D721Med (cell line): ENCODE measurements at places on chromosomes 6 and 20.

GRCh38 chr6:8075185-8075584 lies 11.0 kb upstream of the BLOC1S5 start:
- no peak for DNase-seq

DNA sequence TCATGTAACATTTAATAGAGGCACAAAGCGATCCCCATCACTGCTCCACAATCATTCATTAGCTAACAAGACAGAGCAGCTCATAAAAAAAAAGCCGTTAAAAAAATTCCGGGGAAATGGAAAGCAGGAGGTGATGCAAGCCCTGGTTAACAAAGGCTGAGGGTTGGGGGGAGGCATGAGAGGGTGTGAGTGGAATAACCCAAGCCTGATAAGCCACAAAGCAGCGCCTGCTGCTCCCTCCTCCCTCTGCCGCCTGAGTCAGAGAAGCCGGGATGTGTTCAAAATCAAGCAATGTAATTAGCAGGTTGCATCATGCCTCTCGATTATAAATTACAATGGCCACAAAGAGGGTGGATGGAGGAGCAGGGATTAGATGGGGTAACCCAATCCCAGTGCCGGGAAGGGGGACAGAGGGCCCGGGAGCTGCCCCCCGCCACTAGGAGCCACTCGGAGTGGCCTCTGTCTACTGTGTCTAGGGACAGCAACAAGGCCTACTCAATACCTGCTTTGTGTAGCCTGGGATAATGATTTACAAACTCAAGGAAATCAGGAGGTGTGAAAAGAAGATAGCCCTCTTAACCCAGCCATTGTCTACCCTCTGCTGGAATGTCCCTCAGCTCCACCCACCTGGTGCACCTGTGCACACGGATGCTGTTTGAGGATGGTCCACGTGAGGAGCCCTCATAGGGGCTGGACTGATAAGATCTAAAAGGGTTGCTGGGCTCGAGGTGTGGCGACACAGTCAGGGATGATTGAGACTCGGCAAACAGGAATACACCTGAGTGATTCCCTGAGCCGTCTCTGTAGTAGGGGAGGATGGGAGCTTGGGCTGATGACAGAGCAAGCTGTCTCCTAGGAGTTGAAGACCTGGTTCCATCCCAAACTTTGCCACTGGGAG lies 156.9 kb downstream of the VEGFA start:
- no peak for DNase-seq

GRCh38 chr6:7155871-7156579 lies 48.3 kb downstream of the RREB1 start:
- no peak for DNase-seq

GRCh38 chr6:27812805-27813492 lies 99.2 kb downstream of the OR2B2 start:
- DNase-seq = no peak

DNA sequence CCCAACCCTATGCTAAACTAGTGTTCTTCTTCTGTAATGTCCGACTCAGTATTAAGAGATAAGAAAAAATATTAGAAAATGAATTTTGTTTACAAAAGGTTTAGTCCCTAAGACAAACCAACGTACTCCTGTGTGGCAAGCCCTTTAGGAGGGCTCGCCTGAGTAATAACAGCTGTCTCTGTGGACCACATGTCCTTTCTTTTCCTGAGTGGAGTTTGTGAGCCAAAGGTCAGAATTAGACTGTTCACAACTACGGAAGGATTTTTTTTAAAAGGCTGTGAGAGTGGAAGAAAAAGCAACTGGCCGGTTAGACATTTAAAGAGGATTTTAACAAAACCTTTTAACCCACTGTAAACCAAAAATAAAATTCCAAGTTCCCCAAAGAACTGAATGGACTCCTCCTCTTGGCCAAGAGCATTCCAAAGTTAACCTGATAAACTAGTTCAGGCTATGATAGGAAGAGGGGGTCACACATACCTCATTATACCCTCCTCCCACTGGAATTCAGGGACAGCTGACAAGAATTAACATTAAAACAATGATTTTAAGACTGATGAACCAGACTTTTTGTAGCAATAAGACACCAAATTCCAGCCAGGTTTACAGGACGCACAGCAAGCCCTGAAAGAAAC lies 43.5 kb downstream of the FAM184A start:
- no peak for DNase-seq

GRCh38 chr20:48719598-48720255 lies 108.1 kb downstream of the PREX1 start:
- DNase-seq = no peak

DNA sequence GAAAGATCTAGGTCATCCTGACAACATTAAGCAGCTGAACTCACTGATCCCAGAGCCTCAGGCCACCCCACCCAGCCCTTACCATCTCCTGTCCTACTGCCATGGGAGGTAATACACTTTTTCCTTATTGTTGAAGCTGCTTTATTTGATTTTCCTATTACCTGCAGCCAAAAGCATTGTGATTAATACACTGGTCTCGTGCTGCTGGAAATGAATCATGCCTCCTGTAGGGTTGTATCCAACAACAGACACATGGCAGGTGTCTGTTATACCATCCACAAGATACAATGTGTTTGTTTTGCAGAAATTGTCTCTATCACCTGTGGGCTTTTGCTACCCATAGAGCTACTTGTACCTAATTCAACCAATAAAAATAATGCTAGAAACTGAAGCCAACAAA lies 34.2 kb downstream of the MYLIP start:
- DNase-seq = no peak

GRCh38 chr6:166365221-166365620 lies 17.5 kb downstream of the MPC1 start:
- DNase-seq = no peak

GRCh38 chr20:51426718-51427650 lies 115.5 kb downstream of the NFATC2 start:
- no peak for DNase-seq

DNA sequence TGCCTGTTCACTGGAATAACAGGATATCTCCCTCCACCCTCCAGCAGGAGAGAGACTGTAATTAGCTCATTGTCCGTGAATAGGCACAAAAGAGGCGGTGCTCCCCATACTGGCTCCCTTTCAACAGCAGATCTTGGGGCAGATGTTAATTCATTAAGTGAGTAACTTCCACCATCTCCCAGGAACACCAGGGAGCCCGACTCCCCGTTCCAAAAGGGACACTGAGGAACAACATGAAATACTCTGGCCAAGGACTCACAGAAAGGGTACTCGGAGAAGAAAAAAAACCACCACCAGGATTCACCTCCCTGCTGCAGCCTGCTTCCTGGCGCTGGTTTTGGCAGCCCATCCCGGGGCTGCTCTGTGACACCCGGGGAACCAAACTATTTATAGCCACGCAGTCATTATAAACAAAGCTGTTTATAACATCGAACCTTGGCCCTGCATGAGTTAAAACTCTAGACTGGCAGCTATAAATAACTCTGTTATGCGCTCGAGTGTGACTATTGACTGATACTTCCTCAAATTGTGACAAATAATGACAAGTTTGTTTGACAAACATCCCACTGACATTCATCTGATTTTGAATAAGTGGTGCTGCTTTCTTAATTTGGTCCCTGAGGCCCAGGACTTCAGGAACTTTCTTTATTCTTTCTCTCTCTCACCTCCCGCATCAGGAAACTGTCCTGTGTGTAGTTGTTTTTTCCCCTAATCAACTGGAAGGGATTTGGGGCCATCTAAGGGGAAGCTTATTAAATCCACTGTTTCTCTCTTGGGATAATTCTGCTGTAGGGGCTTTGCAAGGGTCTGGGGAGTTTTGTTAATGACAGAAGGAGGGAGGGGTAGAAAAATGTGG lies 521.6 kb downstream of the CD83 start:
- DNase-seq = no peak

DNA sequence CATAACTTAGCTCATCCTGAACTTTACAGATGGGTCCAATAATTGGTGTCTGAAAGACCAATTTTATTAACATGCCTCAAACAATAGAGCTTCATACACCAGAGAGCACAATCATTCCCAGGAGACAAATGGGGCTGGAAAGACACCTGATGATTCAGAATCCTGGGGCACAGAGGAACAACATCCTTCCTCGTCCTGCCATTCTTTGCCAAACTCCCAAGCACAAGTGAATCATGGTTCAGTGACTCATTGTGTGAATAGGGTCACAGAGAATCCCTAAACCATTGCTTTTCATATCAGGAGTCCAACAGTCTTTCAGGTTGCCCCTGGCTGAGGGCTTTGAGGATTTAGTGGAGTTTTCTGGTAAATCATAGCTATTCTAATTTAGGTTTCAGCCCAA lies 266.4 kb upstream of the BMP2 start:
- DNase-seq = no peak

DNA sequence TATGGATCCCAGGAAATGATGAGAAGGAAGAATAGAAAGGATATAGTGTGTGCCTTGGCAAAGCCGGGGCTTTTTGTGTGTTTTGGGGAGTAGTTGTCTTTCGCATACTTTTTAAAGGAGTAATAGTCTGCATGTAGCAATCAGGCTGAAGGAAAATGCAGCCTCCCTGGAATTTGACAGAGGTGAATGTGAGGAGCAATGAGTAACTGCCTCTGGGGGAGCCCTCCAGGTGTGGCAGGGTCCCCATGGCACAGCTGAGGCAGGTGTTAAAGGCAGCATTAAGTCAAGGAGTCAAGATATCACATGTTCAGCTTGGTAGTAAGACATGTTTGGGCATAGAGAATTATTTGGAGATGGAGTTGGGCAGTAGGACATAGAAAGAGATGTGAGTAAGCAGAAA lies 203.1 kb downstream of the C6orf118 start:
- DNase-seq = no peak

GRCh38 chr6:90370493-90370959 lies 73.9 kb upstream of the BACH2 start:
- no peak for DNase-seq

GRCh38 chr6:41228616-41229015 lies 467 bp downstream of the TREML4 start:
- DNase-seq = no peak

GRCh38 chr6:134238960-134239795 lies 78.7 kb downstream of the SGK1 start:
- DNase-seq = no peak

- DNase-seq = no peak
Measured at GRCh38 chr6:33516726-33517125, 62.4 kb downstream of the ZBTB9 start.

DNA sequence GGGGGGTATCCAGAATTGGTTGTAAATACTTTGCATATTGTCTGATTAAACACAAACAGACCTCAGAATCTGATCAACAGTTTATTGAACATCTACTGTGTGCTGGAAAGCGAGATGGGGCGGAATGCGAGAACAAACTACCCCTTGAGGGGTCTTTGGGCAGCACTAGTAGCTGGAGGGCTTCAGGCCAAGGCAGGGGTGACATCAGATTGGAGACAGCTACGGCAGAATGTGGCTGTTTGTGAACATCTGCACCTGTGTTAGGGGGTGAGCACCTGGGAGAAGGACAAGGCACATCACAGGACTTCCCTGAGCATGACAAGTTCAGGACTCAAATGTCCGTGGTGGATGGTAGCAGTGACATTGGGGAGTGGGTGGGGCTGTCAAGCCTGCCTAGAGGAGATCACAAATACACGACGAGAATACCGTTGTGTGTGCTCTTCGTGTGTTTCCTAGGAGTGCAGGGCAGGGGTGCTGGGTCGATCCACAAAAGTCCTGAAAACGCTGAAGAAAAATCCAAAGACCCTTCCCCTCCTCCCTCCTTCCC lies 59.5 kb downstream of the SRC start:
- no peak for DNase-seq

DNA sequence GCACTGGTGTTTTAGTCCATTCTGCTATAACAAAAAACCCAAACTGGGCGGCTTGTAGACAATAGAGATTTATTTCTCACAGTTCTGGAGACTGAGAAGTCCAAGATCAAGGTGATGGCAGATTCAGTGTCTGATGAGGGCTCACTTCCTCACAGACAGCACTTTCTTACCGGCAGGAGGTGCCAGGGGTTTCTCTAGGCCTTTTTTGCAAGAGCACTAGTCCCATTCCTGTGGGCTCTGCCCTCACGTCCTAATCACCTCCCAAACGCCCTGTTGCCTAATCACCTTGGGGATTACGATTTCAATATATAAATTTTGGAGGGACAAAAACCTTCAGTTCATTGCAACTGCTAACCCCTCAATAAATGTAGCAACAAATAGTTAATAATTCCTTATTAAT lies 140.0 kb upstream of the SGK1 start:
- DNase-seq = no peak

- DNase-seq = no peak
Measured at GRCh38 chr6:142697922-142698321, 247.1 kb downstream of the HIVEP2 start.

DNA sequence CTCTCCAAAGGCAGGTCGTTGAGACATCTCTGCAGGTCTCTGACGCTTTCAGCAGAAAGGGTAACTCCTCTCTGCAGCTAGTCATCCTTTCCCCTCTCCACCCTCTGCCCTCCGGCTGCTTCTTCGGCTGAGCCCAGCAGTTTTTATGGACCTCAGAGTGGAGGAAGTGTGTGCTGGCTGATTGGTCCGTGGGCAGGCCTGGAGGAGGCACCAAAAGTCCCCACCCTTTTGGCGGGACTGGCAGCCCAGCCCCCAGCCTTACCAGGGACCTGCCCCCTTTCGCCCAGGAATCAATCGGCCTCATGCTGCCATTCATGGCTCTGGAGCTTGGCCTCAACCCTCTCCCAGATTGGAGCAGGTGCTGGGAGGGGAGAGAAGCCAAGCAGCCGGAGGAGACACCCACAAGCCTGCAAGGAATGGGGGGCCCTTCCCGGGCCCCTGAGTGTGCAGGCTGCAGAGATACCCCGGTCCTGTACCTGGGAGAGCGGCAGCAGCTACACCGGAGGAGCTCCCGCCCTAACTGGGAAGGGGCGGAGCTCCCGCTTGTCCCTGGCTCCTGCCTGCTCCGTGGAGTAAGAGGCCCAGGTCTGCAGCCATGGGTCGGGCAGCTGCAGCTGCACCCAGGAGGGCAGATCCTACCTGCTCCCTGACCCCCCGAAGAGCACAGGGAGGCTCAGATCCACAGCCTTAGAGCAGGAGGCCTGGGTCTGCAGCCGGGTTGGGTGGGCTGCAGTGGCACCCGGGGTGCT lies 170.3 kb upstream of the SOX4 start:
- no peak for DNase-seq

GRCh38 chr6:80437221-80437620 lies 330.8 kb downstream of the BCKDHB start:
- DNase-seq = no peak

DNA sequence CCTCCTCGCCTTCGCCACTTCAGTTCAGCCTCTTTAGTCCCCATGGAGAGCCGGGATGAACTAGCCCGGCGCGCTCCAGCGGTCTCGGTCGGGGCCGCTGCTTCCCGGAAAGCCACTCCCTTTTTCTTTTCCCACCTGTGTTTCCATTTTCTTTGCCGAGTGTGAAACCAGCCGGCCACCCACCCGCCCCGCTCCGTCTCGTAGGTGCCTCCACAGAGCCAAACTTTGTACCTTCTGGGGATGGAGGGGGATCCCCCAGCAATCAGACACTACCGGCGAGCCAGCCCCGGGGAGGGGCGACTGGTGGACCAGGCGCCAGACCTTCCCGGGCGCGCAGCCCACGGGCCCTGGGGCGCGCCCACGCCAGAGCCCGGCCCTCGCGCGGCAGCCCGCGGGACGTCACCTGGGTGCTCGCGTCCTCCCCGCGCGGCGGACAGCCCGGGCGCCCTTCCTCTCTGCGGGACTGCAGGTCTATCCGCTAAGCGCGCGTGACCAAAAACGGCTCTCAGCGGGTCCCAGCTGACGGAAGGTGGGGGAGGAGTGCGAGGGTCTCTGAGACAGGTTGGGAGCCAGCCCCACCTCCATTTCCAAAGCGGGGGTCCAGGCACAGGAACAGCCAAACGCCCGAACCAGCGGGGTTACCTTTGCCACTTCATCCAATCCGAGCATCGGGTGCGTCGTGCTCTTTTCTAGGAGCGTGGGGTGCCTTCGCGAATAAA lies at the start of gene MCHR2:
Gene MCHR2 (minus strand): TSS at position 691 of the 719 bp plus-strand sequence. CDS start 38,076 bp downstream, outside the sequence.
- DNase-seq = no peak

GRCh38 chr20:8215361-8215781 lies 83.3 kb downstream of the PLCB1 start:
- DNase-seq = no peak

- no peak for DNase-seq
Measured at GRCh38 chr20:3767110-3767426, 485 bp downstream of the ADISSP start.
